ENCODE measurements at places on chromosomes 3 and 15.

DNA sequence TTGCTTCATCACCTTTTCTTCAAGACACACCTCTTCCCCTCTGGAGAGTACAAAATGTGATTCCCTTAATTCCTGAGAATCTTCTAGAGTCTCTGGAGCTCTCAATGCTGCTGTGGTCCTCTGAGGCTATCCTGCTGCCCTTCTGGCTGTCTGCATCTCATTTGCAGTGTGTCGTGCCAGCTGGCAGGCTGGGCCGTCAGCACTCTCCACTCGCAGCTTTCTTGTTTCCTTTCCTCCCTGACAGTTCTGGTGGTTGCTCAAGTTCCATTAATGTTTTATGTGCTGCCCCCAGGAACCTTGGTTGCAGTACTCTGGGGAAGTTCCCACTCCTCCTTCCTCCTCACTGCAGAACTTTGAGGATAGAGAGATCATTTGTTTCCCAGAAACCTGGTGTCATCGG lies 210.8 kb upstream of the ROPN1 start:
- peak; percentile 20 for DNase-seq

DNA sequence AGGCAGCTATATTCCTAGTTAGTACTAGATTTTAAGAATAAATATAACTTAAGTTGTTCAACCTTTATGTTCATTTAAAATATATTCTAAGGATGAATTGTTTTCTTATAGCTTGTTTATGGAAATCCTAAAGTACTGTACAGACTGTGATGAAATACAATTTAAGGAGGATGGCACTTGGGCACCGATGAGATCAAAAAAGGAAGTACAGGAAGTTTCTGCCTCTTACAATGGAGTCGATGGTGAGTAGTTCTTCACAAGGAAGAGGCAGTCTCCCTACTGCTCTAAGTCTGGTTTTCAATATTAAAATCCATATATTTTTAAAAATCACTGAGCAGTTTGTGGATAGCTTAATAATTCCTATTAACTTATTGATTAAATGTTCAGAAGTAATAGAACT lies 29.6 kb downstream of the CALML4 start:
- no peak for DNase-seq

GRCh38 chr3:195809796-195810454 lies 1.8 kb downstream of the MUC4 start:
- no peak for DNase-seq

- DNase-seq, result no peak
These were observed 27.4 kb upstream of the TJP1 start for GRCh38 chr15:29849716-29850115.

DNA sequence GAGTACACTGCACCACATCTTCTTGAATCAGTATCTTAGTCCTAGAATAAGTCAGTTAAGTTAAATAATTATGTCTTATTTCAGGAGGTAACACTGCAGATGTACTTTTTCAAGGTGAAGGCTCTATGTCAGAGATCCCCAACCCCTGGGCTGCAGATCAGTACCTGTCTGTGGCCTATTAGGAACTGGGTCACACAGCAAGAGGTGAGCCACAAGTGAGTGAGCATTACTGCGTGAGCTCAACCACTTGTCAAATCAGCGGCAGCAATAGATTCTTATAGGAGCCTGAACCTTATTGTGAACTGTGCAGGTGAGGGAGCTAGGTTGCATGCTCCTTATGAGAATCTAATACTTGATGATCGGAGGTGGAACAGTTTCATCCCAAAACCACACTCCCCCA lies 851.9 kb upstream of the ALCAM start:
- DNase-seq, result no peak

- no peak for DNase-seq
These were observed 57.5 kb upstream of the LMOD3 start for GRCh38 chr3:69179740-69180372.

DNA sequence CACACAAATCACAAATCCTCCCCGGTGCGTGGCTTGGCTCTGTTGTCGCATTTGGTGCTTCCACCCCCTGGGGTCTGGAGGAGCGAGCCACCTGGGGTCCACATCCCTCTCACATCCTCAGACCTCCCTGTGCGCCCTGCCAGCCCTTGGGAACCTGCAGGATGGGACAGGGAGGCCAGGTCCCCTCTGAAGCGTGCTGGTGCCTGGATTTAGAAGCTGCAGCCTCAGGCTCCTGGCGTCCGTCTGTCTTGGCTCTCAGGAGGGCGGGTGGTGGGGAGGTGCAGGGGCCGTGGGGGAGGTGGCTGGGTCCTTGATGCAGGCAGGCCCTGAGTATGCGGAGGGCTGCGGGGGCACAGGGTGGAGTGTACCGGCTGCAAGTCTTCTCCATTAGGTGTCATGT lies 38.4 kb downstream of the RGMA start:
- no peak for DNase-seq

DNA sequence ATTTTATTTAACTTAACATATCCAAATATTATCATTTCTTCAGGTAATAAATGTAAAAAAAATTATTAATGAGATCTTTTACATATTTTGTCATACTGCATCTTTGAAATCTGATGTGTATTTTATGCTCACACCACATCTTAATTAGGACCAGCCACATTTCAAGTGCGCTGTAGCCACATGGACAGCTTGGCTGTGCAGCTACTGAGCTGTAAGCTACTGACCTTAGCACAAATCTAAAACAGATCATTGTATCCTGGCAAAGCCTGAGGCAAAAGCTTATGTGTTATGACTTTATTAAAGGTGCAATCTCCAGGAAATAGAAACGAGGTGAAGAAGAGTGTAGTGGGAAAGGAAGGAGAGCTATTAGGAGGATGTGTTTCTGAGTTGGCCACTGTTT lies 126.7 kb upstream of the UBE2E2 start:
- DNase-seq, result no peak

GRCh38 chr3:184234224-184234623 lies 4.8 kb downstream of the VWA5B2 start:
- DNase-seq, result peak; percentile 32

- DNase-seq, result no peak
These were observed 33.7 kb upstream of the LIPC start for GRCh38 chr15:58398071-58398470.

GRCh38 chr3:50430191-50430590 lies 70.9 kb upstream of the TMEM115 start:
- DNase-seq, result no peak

DNA sequence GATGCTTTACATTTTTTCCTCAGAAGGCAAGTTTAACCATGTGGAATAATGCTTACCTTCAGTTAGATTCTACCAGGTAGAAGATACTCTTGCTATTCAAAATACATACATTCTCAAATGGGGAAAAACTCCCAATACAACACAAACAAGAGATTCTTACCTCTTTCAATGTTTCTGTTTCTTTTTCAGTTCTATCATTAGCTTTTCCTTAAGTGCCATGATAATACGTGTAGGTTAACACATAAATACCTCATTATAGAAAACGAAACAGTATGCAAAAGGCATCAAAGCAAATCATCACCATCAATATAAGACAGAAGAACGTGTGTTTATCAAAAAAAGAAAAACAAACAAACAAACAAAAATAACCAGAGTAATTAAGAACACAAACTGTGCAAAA lies 300.7 kb upstream of the ROBO1 start:
- no peak for DNase-seq

DNA sequence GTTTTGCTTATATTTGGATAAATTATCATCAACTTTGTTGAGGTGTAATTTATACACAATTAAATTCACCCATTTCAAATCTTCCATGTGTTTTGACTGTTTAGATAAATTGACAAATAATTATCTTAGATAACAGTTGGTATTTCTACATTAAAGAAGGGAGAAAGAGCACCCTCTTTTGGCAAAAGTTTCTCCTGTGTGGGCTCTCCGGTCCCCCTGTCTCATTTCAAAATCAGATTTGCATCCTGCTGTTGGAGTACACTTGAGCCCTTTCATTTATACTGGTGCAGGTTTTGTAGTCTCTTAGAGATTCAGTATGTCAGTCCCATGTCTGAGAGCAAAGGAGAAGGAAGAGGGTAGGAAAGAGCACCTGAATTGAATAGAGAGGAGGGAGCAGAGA lies 49.4 kb downstream of the NKIRAS1 start:
- no peak for DNase-seq

GRCh38 chr15:78065284-78065872 lies 12.1 kb downstream of the TBC1D2B start:
- DNase-seq, result no peak

GRCh38 chr15:85771781-85772445 lies 22.8 kb downstream of the KLHL25 start:
- no peak for DNase-seq

- DNase-seq, result peak; percentile 4
These were observed 2.1 kb downstream of the TRIM69 start for GRCh38 chr15:44738340-44738984.

GRCh38 chr15:59642351-59642750 lies 15.0 kb downstream of the GTF2A2 start:
- no peak for DNase-seq

GRCh38 chr3:172231318-172231901 lies 192.0 kb downstream of the FNDC3B start:
- no peak for DNase-seq

DNA sequence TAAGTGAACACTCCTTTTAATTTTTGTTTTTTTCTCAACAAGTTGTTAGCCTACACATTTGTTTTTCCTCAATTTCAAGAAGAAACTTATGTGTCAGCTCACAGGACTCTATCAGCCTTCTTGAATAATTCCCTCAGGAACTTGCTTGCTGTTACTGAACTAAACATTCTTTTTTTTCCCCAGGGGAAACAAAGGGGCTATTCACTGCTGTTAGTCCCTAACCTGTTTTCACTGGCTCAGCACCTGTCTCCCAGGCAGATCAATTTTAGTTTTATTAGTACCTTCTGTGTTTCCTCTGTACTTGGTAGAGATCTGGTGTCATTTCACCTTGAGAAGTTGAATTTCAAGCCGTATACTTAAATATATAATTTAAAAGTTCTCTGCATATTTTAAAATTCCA lies 644.6 kb downstream of the CADM2 start:
- DNase-seq, result peak; percentile 65

DNA sequence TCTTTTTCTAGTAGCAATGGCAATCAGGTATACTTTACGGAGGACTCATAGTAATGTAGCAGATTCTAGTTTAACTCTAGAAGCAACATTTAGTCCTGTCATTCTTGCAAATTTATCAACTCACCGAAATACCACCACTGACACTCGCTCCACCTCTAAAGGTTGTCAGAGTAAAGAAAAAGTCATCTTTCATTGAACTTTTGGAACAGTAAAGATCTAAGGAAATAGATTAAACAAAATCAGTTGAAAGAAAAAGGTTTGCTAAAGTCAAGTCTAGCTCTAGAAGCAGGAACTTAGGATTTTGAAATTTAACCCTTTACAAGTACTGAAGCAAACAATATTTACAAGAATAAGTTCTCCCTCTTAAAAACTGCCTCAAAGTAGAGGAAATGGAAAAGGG lies 8.7 kb downstream of the ATP8B4 start:
- no peak for DNase-seq

All from NCI-H2171 treated with DMSO at 0.1 percent for 48 hours (cell line).